ENCODE measurements at places on chromosomes 12 and 14.

DNA sequence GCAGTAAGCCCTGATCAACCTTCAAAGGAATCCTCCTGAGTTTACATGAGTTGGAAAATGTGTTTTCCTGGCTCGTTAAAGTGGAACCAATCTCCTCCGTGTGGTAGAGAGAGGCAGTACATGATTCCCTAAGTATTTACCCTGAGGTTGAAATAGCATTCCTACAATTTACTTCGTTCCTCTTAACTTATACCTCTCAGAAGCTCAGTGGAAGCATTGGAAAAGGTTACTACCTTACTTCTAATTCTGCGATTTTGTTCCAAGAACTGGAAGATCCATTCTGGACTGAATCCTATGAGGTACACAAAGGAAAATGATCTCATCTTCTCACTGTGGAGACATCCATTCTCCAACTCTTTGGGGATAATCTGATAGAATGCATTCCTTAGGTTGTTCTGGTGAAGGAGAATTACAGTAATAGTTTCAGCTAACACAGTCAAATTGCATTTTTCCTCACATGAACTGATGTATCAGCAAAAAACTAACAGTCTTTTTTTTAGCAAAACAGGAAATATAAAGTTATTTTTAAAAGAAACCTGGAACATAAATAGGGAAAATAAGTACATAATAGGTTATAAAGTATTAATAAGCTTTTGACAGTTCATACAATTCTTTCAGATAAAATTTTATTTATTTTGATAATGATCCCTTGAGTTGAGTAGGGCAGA, 475.6 kb downstream of the PDZRN4 start:
- peak; percentile 52 for DNase-seq

GRCh38 chr14:30558675-30559555, at the start of gene G2E3:
Gene G2E3, plus strand, starts transcription at chr14:30559158. Its CDS starts 21,922 bp downstream, at chr14:30581080.
- DNase-seq, result peak; percentile 82

GRCh38 chr12:122965321-122965751, 927 bp downstream of the ABCB9 start:
- no peak for DNase-seq

- DNase-seq, result no peak
Measured at GRCh38 chr14:36829547-36829946, 167.9 kb downstream of the PAX9 start.

DNA sequence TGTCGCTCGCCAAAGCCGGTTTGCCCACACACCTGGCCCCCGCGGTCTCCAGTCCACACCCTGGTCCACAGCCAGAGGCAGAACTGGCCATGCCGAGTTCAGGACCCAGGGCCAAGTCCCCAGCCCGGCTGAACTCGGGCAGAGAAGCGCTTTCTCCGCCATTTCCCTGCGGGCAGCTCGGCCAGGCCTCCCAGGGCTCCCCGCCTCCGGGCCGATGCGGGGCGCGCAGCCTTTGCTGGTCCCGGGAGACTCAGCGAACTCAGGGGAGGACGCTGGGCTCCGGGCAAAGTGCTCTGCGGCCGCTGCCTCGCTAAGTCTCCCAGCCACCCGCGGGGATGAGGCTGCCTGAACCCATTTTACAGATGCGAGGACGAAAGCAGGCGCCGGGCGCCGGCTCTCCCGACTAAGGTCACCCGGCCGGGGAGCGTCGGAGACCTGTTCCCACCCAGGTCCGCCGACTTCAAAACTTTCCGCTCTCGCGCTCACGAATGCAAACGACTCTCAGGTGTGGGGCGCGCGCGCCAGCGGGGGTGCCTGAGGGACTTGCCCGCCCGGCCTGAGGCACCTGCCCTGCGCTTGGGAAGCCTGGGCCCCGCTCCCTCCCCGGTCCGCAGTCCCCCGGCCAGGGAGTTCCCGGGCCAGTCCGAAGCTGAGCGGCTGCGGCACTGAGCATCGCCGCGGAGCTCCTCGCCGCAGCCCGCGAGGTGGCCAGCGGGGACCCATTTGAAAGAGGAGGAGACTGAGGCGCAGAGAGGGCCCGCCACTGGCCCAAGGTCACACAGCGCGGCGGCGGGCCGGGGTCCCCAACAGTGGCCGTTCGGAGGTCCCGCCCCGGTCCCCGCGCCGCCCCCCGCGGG, 627 bp downstream of the TESC start:
- DNase-seq, result no peak

- DNase-seq, result no peak
Measured at GRCh38 chr14:29629839-29630238, 297.8 kb downstream of the PRKD1 start.

- DNase-seq, result no peak
Measured at GRCh38 chr14:67856827-67857226, 37.2 kb downstream of the RAD51B start.

DNA sequence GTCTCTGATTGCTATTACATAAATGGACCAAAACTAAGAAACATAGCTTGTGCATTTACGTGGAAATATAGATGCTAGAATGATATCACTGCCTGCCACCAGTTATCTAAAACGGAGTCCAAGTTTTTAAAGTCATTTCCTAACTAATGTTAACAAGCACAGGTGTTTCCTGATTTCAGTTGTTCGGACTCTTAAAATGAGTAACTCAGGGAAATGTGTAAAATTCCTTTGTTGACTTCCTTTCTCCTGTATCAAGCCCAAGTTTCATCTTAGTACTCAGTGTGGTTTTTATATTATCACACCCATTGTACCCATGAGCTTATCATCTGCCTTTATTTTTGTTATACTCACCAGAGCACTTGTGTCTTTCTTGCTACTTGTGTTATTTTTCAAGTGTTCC, 13.2 kb upstream of the PRKCH start:
- peak; percentile 93 for DNase-seq

- DNase-seq, result no peak
Measured at GRCh38 chr12:47247418-47247817, 167.7 kb upstream of the AMIGO2 start.

GRCh38 chr14:67583711-67584644, 16.1 kb downstream of the PIGH start:
- DNase-seq, result peak; percentile 41

- no peak for DNase-seq
Measured at GRCh38 chr12:24820872-24821271, 128.0 kb downstream of the BCAT1 start.

- no peak for DNase-seq
Measured at GRCh38 chr12:31017535-31017934, 56.1 kb upstream of the DDX11 start.
